ENCODE measurements at places on chromosomes 1 and 21.

DNA sequence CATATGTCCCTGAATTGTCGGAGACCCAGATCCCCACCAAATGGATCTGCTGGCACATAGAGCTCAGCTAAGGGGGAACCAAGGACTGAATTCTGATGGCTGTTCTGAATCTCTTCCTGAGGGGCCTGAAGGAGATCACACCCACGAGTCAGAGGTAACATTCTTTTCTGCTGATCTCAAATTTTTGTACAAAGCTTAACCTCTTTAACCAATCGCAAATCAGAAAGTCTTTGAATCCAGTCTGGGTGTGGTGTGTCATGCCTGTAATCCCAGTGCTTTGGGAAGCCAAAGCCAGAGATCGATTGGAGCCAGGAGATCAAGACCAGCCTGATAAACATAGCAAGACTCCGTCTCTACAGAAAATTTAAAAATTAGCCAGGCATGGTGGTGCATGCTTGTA, 62.8 kb upstream of the PRRC2C start:
- DNase-seq = no peak

DNA sequence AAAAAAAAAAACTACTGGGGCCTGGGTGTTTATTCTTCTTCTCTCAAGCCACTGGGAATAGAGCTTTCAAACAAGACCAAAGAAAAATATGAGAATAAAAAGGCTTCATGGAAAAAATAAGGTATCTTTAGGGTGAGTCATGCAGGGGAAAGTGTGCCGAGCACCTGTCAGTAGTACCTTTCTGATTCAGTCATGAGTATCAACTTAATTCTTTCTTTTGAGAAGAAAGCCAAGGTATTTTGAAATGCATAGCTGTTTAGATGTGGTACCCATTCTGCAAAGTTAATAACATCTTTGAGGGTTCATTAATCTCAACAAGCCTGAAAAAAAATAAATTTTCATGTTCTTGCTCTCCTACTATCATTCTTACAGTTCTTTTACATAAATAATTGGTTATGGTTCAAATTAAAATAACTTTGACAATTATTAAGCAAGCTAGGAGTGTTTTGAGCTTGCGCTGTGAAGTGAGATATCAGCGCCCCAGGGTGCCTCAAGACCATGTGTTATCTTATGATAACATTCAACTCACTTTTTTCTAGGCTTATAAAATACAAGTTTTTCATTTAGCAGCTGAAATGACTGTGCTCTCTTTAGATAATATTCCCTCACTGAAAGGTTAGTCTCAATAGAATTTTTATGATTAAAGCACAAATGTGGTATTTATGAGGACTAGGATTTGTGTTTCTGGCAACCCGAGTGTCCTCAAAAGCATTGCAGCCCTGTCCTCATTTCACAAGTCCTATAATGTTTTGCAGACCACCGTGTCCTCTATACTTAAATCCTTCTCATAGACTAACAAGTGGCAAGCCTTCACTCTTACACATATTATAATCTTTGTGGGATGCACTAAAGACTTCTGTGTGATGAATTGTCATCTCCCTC, 138.6 kb downstream of the SLC44A5 start:
- no peak for DNase-seq

- no peak for DNase-seq
These were observed 5.1 kb upstream of the TFAP2E start for GRCh38 chr1:35567947-35568558.

DNA sequence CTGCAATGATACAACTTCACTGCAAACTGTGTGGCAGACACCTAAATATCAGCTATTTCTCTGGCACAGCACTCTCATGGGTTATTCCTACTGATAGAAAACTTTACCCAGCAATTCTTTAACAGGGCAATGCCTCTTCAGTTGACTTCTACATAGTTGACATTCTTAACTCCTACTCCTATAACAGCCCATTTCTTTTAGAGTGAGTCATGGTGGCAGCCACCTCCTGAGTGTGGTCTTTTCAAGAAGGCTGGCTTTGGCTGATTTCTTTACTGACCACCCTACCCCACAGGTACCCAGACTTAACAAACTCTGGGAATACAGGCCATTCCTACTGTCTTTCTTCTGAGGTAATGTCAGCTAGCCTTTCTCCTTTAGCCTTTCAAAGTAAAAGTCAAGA, 805.8 kb upstream of the ADGRL2 start:
- DNase-seq = no peak

DNA sequence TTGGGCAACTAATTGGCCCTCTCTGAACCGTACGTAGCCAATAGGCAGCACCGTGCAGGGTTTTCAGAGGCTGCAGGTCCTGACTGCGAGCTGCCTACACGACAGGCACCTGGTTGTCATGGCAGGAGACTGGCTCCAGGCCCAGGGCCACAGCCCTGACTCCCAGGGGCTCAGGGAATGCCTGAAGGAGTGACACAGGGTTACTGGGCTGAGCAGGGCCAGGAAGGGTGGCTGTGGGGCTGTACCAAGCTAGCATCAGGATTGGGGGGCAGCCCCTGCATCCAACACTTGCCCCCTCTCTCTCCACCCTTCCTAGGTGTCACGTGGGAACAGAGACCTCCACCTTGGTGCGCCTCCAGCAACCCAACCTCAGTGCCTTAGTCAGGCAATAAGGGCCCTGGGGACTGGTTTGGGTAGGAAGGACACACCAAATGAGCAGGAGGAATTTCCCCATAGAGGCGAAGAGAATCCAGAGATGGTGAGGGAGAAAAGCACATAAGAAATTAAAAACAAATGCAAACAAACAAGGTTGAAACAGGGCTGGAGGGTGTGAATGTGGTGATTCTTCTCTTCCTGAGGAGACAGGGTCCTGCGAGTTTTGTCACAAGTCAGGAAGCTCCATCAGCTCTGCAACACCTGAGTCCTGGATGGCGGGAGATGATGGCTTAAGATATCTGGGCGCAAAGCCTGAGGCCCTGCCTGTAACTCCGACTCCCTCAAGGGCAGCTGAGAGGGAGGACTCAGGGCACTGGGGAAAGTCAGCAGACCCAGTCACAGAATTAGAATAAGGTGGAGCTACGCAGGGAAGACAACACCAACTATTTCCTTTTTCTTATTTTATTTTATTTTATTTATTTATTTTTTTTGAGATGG, 19.7 kb upstream of the RNU1-4 start:
- no peak for DNase-seq

- DNase-seq = no peak
These were observed 959 bp downstream of the CD58 start for GRCh38 chr1:116569776-116570357.

DNA sequence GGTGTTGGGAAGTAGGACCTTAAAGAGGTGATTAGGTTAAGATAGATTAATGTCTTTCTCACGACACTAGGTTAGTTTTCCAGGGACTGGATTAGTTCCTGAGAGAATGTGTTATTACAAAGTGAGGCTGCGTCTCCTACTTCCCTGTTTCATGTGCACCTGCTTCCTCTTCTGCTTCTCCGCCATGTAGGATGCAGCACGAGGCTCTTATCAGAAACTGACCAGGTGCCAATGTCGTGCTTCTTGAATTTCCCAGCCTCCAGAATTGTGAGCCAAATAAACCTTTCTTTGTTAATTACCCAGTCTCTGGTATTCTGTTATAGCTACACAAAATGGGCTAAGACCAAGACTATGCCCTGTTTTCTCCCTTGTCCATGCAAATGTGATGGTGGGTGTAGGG, 152.2 kb upstream of the LMO4 start:
- DNase-seq = no peak

DNA sequence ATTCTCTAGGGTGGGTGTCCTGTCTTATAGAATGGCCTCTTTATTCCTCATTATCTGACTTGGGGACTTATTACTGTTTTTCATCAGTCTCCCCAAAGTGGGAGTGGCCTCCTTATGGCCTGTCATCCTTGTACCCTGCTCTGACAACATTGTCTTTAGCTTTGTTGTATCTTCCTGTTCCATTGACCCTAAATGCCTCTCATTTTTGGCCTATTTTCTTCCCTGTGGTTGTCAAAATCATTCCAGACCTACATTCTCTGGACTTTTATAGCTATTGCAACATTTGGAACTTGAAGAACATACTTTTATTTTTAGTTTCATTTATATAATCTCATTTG, 9.7 kb downstream of the SFT2D2 start:
- no peak for DNase-seq

DNA sequence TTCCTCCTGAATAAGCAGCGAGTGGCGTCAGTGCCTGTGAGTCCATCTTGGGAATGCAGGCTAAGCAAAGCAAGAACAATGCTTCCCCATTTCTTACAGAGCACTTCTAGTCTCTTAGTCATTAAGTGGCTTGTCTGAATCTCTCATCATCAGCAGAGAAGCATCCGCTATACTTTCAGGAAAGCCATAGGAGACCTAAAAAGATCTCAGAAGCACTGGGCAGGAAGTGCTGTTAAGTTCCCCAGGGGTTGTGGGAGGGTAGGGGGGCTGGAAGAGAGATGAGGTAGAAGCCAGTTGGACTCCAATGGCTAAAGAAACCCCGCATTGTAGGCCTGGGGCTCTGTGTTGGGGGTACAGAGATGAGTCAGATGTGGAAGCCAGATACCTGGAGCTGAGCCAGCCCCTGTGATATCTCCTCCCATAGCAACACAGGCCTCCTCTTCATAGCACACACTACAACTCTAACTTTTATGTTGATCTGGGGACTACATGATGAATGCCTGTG, 44.9 kb downstream of the SYT6 start:
- DNase-seq = no peak

GRCh38 chr1:30816211-30817076, 58.9 kb upstream of the LAPTM5 start:
- DNase-seq = peak; percentile 94

DNA sequence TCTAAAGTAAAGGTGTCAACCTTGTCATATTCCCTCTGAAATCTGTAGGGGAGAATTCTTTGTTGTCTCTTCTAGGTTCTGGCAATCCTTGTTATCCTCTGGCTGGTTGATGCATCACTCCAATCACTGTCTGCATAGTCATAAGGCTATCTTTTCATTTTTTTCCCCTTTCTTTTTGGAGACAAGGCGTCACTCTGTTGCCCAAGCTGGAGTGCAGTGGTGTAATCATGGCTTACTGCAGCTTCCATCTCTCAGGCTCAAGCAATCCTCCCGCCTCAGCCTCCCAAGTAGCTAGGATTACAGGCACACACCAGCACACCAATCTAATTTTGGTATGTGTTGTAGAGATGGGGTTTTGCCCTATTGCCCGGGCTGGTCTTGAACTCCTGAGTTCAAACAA, 12.9 kb downstream of the DPYD start:
- DNase-seq = no peak

DNA sequence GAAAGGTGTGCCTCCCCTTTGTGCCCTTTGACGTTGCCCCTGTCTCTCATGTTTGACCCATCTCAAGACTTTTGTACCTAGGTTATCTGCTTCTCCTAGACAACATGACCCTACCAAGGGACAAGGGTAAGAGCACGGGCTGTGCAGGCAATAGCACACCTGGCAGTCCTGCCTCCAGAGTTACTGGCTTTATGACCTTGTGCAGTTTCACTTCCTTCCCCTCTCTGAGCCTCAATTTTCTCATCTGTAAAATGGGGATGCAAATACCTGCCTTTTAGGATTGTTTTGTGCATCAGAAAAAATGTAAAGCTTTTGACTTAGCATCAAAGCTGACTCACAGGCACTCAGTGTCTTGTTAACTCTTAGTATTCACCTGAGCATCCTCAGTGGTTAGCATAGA, 36.4 kb downstream of the ELK4 start:
- no peak for DNase-seq

DNA sequence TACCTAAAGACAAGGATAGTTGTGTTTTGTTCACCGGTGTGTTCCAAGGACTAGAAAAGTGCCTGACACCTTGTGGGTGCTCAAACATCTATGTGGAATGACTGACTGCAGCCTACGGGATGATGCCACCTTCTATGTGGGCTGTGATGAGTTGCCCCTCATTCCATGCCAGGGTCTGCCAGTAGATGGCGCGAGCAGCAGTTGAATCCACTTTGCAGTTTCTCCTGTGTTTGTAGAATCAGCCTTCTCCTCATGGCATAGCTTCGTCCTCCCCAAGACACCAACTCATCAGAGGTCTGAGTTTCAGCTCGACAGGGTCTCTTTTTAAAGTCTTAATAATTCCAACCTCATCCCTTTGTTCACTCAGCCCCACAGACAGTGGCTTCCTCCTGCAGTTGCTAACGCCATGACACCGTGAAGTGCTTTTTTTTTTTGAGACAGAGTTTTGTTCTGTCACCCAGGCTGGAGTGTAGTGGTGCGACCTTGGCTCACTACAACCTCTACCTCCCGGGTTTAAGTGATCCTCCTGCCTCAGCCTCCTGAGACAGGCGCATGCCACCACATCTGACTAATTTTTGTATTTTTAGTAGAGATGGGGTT, 133.7 kb downstream of the CAPN8 start:
- DNase-seq = no peak

GRCh38 chr21:34034369-34035014, 38.9 kb upstream of the MRPS6 start:
- no peak for DNase-seq

DNA sequence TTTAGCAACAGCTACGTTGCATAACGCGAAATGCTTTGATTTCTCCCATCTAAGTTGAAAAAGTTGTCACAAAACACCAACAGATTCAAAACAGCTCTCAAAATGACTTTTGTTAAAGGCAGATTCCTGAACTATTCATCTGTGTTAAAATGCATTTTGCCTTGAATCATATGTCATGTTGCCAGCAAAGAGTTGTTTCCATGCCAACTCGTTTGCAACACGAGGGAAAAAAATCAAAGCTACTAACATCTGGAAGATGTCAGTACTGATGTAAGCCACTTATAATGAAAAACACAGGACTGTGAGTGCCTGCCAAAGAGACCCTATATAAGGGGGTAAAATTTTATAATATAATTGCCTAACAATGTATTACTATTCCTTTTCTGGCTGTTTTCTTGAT, 182.7 kb upstream of the PTBP2 start:
- DNase-seq = no peak

GRCh38 chr1:15970911-15971310, 5.0 kb downstream of the ZBTB17 start:
- no peak for DNase-seq

All from kidney epithelial cell (primary cell).